ENCODE measurements at places on chromosomes 12 and 14.

GRCh38 chr12:86154620-86155019 lies 101.6 kb downstream of the MGAT4C start:
- no peak for DNase-seq

GRCh38 chr12:104115587-104115975 lies 22.4 kb downstream of the NFYB start:
- DNase-seq: no peak

DNA sequence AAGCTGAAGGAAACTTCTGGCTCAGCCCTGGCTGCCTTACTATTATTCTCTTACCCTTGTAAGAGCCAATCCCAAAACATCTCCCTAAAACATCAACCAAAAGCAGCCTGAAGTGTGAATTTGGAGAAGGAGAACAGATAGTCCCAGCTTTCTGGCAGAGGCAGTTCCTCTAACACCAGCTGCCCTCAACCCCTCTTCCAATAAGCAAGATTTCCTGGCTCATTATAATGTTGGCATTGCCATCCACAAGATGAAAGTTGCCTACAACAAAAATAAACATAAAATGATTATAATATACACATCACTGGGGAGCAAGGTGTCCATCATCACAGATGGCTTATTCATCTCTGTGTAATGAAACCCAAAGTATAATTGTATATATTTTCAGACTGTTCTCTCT lies 352.5 kb upstream of the CCDC196 start:
- no peak for DNase-seq

GRCh38 chr12:107359382-107359781 lies 266.0 kb upstream of the CRY1 start:
- no peak for DNase-seq

DNA sequence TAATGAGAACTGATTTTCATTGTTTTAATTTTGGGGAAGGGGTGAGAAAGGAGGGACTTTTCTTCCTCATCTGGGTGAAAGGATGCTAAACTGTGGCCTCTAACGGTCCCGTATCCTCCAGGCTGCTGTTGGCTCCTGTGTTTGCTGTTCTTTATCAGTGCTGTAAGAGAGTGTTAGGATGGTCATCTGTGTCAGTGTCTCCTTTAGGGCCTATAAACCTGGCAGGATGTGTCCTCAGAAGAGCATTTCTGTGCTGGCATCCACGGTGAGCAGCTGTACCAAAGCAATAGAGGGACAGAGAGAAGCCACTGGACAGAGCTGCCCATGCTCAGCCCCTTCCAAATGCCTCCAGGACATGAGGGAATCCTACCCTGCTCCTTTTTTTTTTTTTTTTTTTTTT lies 253.1 kb downstream of the ZFP36L1 start:
- no peak for DNase-seq

DNA sequence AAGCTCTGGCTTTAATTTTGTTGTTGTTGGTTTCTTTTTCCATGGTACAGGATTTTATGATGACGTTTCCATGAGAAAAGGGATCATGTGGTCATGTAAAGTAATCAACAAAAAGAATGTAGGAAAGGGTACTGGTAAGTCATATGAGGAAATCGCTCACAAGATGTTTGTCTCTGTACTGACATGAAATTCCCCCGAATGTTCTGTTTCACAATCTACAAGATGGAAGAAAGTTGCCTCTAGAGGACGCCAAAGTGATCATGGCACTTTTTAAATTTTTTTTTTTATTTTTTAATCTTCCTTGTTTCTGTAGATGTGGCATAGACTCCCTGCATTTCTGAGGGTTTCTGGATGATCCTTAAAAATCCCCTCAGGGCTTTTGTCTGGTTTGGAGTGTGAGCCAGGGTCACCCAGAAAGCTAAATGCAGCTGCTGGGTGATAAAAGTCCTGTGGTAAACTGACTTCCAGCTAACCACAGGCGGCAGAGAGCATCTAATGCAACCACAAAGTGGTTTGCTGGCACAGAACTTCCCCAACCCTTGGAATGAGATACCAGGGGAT lies 393.5 kb downstream of the CCDC91 start:
- no peak for DNase-seq

DNA sequence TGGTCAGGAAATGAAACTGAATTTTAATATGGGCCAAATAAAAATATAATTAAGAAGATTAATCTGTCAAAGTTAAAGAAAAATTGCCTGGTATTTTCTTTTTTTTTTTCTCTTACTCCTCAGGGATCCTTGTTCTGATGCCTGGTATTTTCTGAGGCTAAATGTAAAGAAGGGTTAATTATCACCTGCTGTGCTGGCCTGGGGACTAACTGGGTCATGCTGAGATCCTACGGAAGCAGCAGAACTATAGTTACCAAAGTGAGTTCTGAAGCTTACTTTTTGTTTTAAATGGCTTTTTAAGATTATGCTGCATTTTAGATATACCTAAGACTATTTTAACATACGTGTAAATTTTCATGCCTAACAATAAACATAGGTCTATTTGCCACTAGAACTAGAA lies 23.3 kb downstream of the ZC2HC1C start:
- DNase-seq: no peak

- DNase-seq: no peak
Measured at GRCh38 chr14:64875350-64875749, 4.4 kb downstream of the SPTB start.

- DNase-seq: peak; percentile 65
Measured at GRCh38 chr12:111430433-111431353, 25.0 kb downstream of the SH2B3 start.

DNA sequence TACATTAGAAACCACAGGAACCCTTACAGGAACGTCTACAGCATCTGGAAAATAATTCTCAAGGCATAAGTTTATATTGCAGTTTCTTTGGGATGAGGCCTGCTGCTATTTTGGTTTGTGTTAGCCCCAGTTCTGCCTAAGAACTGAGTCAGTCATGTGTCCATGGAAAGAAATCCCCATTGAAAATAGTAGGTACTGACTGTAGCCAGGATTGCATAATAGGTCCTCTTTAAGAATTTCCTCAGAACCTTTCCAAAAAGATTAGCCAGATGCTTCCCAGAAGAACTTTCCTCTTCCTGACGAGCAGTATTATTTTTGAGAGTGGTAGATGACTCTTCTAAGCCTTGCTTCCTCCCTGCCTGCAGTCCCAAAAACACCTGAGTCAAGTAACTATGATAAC lies 52.6 kb downstream of the RASSF8 start:
- no peak for DNase-seq

DNA sequence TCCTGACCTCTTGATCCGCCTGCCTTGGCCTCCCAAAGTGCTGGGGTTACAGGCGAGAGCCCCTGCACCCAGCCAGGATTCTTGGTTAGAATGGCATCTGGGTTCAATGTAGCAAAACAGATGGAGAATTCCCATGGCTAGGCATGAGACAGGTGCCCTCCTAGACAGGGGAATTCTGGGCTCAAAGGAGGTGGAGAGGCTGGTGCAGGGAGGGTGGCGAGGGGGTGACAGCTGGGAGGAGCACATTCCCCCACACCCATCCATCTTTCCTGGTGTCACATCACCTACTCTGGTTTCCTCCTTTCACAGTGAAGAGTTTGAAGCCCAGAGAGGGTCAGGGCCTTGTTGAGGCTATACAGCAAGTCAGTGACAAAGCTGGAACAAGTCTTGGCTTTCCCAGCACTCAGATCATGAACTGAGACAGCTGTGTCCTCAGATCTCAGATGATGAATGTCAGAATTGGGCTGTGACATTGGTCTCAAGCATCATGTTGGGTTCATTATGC lies 2.8 kb downstream of the SERPINA1 start:
- no peak for DNase-seq

- no peak for DNase-seq
Measured at GRCh38 chr14:59247801-59248584, 59.5 kb downstream of the DAAM1 start.

DNA sequence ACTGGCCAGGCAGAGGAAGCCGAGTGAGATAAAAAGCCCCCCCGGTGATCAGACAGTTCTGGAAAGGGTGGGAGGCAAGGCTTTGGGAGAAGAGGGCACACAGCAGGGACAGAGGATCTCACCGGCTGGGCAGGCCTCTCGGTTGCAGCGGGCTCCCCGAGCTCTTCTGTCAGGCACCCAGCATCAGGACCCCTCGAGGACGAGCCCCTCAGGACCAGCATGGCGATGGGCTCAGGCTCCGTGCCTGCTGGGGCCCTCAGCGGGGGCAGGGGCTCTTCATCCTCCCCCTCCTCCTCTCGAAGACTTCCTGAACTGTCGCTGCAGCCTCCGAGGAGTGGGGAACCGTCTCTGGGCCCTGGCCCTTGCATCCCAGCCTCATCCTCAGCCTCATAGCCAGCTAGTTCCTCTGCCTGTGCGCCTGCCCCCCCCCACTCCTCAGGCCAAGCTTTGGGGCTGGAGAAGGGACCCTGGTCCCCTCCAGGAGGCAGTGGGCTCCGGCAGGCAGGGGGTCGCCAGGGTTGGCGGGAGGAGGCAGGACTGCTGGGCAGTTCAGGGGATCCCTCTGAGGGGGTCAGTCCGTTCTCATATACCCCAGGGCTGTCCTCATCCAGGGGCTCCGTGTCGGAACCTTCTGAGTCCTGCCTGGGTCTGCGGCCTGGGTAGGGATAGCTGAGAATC lies 3.4 kb upstream of the AP1G2 start:
- DNase-seq: no peak

GRCh38 chr12:108543652-108544051 lies 17.3 kb downstream of the SART3 start:
- no peak for DNase-seq

DNA sequence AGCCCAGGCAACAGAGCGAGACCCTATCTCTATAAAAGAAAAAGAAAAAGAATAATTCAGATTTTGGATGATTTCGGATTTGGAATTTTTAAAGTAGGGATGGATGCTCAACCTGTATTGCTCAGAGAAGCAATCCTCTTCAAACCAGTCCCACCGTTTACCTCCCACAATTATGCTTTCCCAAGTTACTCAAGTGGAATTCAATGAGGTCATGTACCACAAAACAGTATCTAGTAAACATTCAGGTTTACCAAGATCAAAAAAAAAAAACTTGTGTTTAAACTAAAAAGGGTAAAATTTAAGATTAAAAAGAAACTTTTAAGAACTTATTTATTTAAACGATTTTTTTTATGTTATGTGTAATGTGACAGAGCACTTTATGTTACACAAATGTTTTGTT lies 2.5 kb downstream of the KDM5A start:
- no peak for DNase-seq

DNA sequence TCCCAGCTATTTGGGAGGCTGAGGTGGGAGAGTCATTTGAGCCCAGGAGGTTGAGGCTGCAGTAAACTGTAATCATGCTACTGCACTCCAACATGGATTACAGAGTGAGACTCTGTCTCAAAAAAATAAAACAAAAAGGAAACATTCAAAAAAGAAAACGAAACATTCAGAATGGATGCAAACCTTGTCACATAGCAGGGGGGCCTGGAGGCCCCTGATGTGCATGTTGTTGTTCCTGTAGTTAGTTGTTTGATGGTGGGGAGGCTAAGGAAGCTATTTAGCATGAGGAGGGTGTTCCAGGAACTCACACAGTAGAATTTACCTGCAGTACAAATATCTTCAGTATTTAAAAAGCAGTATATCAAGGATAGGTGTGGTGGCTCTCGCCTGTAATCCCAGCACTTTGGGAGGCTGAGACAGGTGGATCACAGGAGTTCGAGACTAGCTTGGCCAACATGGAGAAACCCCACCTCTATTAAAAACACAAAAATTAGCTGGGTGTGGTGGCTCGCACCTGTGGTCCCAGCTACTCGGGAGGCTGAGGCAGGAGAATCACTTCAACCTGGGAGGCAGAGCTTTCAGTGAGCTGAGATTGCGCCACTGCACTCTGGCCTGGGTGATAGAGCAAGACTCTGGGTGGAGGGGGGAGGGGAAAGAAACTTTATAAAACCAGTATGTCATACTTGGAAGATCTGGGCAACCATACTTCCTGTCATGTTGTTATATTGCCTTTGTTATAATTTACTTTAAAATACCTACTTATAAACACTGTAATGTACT lies 17.6 kb upstream of the AEBP2 start:
- no peak for DNase-seq

DNA sequence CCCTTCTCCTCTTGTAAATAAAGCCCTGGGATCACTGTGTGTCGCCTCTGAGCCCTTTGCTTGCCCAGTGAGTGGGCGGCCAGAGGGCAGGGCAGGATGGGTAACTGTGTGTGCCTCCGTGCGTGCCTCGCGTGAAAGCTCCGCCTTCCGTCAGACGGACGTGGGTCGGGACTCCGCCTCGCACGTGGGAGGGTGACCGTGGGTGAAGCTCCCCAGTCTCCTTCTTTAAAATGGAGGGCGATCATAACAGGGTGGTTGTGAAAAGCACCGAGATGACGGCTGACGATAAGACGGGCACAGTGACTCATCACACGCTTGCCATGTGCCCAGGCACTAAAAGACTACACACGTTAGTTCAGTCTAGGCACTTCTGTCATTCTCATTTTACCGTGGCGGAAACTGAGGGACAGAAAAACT lies 9.2 kb downstream of the PHB2 start:
- DNase-seq: peak; percentile 90

DNA sequence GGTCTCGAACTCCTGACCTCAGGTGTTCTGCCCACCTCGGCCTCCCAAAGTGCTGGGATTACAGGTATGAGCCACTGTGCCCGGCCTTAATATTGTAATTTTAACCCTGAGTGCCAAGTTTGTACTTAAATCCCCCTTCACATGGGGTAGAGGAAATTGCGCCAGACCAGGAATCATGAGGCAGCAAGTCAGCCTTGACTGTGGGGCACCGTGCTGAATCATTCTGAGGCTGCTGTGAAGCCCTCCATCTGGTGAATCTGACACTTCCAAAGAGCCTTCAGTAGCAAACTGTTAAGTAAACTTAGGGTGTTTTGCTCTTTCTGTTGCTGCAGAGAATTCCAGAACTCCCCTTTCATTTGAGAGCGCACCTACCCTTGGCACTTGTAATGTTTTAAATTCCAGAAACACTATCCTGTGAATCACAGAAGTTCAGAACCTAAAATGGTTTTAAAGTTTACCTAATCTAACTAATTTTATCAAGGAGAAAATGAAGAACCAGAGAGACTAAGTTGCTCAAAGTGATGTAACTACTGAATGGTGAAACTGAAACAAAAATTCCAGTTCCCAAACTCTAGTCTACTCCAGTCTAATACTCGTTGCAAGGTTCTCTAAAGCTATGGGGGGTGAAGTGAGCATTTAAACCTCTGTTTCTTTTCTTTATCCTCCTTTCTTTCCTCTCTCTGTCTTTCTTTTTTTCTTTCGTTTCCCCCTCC lies 7.5 kb downstream of the HEBP1 start:
- no peak for DNase-seq

- DNase-seq: no peak
Measured at GRCh38 chr14:24238123-24238522, 4.3 kb downstream of the TINF2 start.

DNA sequence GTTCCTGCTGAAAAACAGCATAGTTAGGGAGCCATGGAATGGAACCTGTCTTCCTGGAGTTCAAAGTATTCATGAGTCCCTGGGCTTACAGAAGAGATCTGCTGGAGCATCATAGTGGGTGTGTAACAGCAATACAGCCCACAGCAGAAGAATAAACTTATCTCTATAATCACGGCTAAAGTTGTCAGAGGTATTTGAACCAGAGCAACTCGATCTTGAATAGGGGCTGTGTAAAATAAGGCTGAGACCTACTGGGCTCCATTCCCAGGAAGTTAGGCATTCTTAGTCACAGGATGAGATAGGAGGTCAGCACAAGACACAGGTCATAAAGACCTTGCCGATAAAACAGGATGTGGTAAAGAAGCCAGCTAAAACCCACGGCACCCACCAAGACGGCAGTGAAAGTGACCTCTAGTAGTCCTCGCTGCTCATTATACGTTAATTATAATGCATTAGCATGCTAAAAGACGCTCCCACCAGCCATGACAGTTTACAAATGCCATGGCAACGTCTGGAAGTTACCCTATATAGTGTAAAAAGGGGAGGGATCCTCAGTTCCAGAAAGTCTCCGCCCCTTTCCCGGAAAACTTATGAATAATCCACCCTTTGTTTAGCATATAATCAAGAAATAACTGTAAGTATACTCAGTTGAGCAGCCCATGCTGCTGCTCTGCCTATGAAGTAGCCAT lies 223.4 kb downstream of the PCNX1 start:
- no peak for DNase-seq
